ENCODE measurements at places on chromosomes 6 and 20. TPM values are rescaled to one million over a fixed set of nuclear protein-coding genes. Genes with fewer than 3 reads are reported as not detected.

DEF6 gene
- total RNA-seq: 21.9 TPM

RIN2 gene
- total RNA-seq: 65.1 TPM

DST gene
- 417 TPM for total RNA-seq

HFE gene
- 10.5 TPM for total RNA-seq

OVOL2 gene
- not detected for total RNA-seq

PDE10A gene
- 10.0 TPM for total RNA-seq

SLC22A2 gene
- total RNA-seq: not detected

HSPA1L gene
- 2.4 TPM for total RNA-seq

MRPS18B gene
- total RNA-seq: 67.7 TPM

SLC22A7 gene
- not detected for total RNA-seq

UBE2C gene
- not detected for total RNA-seq

OR2B6 gene
- not detected for total RNA-seq

ECHDC1 gene
- 54.3 TPM for total RNA-seq

HAO1 gene
- not detected for total RNA-seq

LAMP5 gene
- 0.21 TPM for total RNA-seq

TNFRSF21 gene
- 7.3 TPM for total RNA-seq

PRICKLE4 gene
- total RNA-seq: 15.5 TPM

AKAP12 gene
- total RNA-seq: 268 TPM

TLDC2 gene
- total RNA-seq: not detected

SDCBP2 gene
- 3.1 TPM for total RNA-seq

BEND6 gene
- 2.3 TPM for total RNA-seq

Measured in tibial nerve (tissue), 4 donors.